ENCODE measurements at places on chromosomes 16 and 17.

- DNase-seq, result no peak
Observed at GRCh38 chr17:38783227-38783626, 16.1 kb downstream of the PIP4K2B start.

DNA sequence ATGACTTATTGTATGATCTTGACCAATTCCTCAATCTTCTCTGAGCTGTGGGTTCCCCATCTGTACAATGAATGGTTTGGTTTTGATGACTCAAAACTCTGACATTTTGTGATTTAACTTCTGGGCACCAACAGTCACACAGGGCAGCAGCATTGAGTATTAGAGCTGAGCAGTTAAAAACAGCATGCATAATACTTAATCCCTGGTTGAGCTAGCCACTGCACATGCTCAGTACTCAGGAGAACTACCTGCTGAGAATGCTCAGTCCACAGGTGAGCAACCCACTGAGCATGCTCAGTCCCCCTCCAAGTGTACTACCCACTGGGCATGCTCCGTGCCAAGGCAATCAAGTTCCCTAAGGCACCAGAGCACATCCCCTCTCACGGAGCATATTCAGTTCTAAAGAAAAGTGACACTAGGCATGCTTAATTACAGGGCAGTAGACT lies 68.7 kb downstream of the AIPL1 start:
- DNase-seq, result no peak

DNA sequence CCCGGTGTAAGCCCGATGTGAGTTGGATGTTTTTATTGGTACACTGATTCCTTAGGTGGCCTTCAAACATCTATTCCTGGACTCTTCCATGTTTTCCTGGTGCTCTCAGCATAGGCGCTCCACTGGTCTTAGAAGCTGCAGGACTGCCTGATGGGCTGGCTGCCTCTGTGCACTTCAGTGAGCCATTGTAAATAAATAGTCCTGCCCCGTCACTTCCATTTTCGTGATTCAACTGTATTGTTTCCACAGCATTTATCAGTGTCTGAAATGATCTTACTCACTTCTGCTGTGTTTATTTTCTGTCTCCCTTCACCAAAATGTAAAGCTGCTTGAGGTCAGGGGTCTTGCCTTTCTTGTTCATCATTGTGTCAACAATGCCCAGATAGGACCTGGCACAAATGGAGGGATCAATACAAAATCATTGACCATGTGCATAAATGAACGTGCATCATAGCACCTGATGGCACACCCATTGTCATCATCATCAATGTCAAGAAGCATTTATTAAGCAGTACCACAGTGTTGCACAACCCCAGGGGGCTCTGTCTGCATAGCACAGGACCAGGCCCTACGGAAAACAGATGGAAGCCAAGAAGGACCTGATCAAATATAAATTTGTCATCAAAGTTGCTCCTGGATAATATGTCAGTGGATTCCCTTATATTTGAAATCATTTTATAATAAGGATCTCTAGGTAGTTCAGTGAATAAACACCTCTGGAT lies 66.6 kb upstream of the CPHXL start:
- DNase-seq, result no peak

- DNase-seq, result no peak
Observed at GRCh38 chr16:70685938-70686375, at the start of gene MTSS2. Gene MTSS2 (minus strand): TSS chr16:70686053. CDS start chr16:70685791, 262 bp downstream.

DNA sequence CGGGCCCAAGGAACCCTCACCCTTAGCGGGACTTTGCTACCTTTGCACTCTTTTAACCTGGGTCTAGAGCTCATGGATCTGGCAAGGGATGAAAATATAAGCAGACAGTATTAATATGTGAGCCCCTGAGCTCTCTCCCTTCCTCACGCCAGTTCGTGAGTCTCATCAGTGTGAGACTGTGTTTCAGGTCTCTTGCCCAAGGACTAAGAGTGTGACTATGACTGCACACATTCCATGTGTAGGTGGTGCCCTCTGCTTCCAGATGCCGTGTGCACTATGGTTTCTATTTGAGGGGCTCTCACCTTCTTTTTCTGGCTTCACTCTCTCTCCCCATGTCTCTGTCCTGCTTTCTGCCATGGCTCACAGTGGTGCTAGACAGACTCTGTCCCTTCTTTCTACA lies 40.5 kb downstream of the DHRS7B start:
- no peak for DNase-seq

DNA sequence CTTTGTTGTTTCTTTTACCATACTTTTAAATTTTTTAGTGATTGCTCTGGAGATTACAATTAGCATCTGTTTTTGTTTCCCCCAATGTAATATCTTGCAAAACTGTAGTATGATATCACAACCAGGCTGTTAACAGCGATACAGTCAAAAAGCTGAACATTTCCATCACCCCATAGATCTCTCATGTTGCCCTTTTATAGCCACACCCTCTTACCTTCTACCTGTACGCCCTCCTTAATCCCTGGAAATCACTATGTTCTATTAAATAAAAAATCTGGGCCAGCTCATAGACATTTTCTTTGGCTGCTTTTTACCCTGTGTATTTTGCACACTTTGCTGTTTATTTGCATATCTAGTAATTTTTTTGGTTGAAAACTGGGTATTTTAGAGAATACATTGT lies 67.2 kb upstream of the NACA2 start:
- DNase-seq, result no peak

DNA sequence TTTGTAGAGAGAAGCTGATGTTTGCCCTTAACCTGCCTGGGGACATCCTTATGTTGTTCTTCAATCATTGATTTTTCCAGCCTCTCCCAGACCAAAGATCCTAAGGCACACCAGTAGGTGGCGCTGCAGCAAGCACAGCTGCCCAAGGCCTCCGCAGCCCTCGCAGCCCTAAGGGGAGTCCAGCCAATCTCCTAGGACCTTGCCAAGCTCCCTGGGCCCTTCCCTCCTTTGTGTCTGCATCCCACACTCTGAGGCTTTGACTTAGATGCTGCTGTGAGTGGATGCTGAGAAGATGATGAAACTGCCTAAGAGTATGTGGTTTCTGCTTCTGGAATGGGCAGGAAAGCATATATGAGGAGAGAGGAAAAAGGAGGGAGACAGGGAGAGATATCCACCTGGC lies 47.1 kb downstream of the SPACA3 start:
- DNase-seq, result peak; percentile 50

- no peak for DNase-seq
Observed at GRCh38 chr16:78686601-78687000, 587.1 kb downstream of the WWOX start.

- no peak for DNase-seq
Observed at GRCh38 chr17:82856361-82856760, 16.5 kb upstream of the ZNF750 start.

GRCh38 chr17:1755827-1756262 lies 6.0 kb upstream of the SERPINF1 start:
- no peak for DNase-seq

- no peak for DNase-seq
Observed at GRCh38 chr17:3865176-3865575, 19.1 kb upstream of the NCBP3 start.

DNA sequence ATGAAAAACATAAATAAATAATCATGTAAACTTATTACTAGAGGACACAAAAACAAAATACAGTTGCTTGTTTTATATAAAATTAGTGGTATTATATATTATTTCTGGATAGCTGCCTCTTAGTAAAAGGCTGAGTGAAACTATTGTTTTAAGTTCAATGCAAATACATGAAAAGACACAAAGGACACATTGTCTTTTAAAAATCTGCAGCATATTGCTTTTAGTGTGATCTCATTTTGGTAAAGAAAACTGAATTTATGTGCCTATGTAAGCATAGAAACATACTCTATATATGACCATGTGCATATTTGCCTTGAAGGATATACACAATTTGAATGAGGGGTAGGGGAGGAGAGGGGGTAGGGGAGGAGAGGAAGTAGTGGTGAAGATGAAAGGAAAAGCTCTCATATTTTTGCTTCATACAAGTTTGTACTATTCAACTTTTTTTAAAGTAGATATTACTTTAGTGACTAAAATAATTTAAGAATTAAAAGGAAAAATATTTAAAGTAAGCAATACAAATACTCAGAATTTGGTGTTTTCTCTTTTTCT lies 5.8 kb downstream of the ABCA10 start:
- DNase-seq, result no peak

DNA sequence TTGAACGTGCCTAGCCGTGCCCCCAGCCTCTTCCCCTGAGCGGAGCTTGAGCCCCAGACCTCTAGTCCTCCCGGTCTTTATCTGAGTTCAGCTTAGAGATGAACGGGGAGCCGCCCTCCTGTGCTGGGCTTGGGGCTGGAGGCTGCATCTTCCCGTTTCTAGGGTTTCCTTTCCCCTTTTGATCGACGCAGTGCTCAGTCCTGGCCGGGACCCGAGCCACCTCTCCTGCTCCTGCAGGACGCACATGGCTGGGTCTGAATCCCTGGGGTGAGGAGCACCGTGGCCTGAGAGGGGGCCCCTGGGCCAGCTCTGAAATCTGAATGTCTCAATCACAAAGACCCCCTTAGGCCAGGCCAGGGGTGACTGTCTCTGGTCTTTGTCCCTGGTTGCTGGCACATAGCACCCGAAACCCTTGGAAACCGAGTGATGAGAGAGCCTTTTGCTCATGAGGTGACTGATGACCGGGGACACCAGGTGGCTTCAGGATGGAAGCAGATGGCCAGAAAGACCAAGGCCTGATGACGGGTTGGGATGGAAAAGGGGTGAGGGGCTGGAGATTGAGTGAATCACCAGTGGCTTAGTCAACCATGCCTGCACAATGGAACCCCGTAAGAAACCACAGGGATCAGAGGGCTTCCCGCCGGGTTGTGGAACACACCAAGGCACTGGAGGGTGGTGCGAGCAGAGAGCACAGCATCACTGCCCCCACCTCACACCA lies 724 bp downstream of the GAA start:
- peak; percentile 61 for DNase-seq

GRCh38 chr16:53925526-53925925 lies 221.6 kb downstream of the FTO start:
- no peak for DNase-seq

DNA sequence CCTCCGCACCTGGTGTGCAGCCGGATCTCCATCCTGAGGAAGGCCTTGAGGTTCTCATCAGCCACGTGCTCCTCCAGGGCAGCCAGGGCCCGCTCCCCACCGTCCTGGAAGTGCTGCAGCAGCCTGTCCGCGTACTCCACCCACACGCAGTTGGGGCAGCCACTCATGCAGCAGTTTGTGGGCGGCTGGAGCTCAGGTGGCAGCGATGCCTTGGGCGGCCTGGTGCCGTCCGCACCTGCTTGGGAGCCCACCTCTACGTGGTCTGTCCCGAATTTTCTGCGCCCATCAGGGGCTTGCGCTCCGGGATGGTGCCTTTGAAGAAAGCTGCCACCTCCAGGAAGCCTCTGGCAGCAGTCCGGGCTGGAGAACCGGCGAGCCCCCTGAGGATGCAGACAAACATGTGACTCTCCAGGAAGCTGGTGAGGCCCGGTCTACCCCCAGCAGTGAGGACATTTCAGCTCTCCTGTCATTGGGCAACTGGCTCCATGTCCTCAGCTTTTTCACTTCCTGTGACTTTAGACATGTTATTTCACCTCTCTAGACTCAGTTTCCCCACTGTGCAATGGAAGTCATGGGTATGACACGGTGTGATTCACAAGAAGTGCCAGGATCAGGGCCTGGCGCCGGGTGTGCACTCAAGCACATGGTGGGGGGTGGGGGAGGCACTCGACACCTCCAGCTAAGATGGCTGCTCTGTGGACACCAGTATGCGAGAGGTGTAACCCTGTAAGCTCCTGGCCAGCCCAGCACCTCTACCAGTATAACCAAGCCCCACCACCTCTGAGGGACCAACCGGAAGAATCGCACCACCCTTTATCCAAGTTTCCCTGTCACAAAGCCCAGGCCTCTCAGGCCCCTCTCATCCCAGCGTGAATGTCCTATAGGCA lies 957 bp downstream of the OXLD1 start:
- peak; percentile 76 for DNase-seq

- no peak for DNase-seq
Observed at GRCh38 chr16:69744363-69745231, 10.1 kb downstream of the NOB1 start.

GRCh38 chr16:30786936-30787612 lies at the start of gene ZNF629:
Gene ZNF629 (minus strand): TSS chr16:30787205. CDS start chr16:30784482, 2,723 bp downstream.
- DNase-seq, result no peak

DNA sequence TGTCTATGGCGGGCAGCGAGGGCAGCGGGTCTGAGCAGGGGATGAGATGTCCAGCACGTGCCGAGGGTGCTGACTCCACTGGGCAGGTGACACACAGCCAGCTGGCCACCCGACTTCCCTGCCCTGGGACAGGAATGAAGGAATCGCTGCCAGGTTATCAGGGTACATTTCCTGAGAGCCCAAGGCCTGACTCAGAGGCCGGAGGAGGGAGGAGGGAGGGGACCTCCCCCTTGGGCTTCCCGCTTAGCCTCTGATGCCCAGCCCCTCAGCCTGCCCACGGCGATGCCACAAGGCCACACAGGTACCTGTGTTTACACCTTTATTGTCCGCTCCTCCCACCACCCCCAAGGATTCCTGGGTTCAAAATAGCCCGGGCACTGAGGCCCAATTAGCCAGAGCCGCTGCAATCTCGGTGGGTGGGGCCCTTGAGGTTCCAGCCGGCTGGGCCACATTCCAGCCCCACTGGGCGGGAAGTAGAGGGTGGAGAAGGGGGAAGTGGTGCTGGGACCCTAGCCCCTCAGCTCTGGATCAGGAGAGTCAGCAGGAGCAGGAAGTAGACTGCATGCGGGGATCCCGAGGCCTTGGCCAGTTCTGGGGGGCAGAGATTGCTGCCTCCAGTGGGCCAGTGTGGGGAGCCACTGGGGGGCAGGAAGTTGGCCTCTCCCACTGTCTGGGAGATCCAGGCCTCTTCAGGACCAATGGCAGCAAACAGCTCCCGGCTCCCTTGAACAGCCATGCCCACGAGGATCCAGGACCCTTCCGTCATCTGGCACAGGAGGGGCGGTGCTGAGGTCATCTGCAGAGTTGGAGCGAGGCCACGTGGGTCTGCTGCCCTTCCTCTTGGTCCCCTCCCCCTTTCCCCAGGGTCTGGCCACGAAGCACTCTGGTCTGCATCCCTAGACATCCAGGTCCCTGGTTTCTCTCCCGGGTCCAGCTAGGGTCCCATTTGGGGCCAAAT lies 3.4 kb upstream of the PRSS8 start:
- peak; percentile 17 for DNase-seq

DNA sequence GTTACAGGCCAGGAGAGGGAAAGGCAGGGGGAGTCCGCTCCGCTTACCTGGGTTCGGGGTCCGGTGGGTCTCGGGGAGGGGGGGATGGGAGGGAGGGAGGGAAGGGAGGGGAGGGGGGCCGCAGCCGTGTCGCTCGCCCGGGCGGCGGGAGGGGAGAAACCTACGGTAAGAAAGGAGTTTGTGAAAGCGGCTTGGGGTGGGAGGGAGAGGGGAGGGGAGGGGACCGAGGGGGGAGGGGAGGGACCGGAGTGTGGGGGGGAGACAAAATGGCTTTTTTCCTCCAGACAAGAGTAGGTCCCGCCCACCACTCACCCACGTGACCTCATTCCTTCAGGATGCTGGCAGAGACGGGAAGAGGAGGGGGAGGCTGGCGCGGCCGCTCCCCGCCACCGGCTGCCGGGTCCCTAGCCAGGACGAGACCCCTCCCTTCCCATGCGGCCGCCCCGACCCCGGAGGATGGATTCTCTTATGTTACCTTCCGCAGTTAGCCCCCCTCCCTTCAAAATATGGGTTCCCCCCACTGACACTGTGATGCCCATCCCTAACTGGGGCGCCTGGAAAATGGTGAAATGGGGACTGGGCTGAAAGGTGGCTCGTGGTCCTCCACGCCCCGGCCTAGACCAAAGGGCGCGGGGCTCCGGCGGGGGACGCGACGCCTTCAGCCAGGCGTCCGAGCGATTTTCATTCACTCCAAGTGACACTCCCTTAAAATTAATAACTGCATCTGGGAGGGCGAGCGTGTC lies at the start of gene PCGF2:
TSS of gene PCGF2 (minus strand) at position 188 of the 743 bp plus-strand sequence. CDS start 7,934 bp downstream, outside the sequence.
- peak; percentile 77 for DNase-seq

- no peak for DNase-seq
Observed at GRCh38 chr16:31253642-31254045, 6.1 kb upstream of the ITGAM start.

GRCh38 chr17:45341533-45342158 lies 24.8 kb upstream of the MAP3K14 start:
- no peak for DNase-seq
